ENCODE measurements at places on chromosomes 3 and 15.

- DNase-seq: no peak
Measured at GRCh38 chr15:73323956-73324355, 44.8 kb downstream of the HCN4 start.

- no peak for DNase-seq
Measured at GRCh38 chr15:100818927-100819326, 60.7 kb upstream of the ALDH1A3 start.

GRCh38 chr15:68205954-68206539 is 915 bp upstream of the CALML4 start:
- no peak for DNase-seq

- DNase-seq: no peak
Measured at GRCh38 chr3:82100378-82100777, 338.9 kb upstream of the GBE1 start.

- DNase-seq: no peak
Measured at GRCh38 chr3:33233884-33234283, 15.3 kb upstream of the SUSD5 start.

GRCh38 chr15:99645951-99646350 is 80.2 kb downstream of the MEF2A start:
- DNase-seq: no peak

DNA sequence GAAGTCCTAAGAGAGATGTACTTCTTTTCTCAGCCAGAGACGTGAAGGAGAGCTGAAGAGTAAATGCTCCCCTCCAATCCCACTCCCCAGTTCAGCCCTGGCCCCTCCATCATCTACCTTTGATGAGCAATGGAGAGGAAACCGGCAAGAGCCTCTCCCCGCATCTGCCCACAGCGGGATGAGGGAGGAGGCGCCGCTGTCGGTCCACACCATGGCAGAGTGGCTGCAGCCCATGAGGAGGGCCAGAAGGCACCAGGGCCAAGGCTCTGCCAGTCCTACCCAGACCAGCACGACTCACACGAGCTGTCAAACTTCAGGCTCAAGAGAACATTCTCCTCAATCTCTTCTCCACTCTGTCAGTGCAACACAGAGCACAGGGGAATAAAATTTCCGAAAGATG is 129.8 kb downstream of the OSBPL10 start:
- DNase-seq: no peak

- DNase-seq: no peak
Measured at GRCh38 chr15:96553931-96554330, 223.4 kb downstream of the NR2F2 start.

DNA sequence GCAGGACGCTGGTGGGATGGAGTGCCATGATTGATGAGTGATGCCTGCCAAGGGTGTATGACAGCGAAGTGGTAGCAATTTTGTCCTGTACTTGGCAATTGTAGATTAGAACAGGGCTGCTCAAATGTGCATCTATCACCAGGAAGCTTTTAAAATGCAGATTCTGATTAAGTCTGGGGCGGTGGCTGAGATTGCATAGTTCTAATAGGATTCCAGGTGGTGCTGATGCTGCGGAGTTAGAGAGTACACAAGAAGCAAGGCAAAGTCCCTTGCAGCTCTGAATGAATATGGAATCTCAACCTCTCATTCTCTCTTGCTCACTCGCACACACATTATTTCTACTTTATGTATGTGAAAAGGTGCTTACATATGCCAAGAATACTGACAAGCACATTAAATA is 670.4 kb downstream of the FHIT start:
- no peak for DNase-seq

DNA sequence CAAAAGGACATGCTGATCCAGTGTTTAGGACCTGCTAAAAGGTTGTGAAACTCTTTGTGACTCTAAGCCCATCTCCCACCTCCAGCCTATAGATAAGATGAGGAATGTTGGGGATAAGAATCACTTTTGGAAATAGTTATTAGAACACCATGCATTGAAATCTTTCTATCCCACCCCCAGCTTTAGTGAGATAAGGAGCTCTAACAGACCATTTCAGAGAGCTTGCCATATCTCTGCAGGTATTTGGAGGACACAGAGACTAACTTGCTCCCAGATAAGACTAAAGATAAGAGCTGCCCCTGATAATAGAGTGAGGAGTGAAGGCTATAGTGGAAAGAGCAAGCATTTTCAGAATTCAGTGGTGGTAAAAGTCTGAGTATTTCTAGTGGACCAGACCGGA is 53.1 kb upstream of the GNB4 start:
- DNase-seq: no peak

DNA sequence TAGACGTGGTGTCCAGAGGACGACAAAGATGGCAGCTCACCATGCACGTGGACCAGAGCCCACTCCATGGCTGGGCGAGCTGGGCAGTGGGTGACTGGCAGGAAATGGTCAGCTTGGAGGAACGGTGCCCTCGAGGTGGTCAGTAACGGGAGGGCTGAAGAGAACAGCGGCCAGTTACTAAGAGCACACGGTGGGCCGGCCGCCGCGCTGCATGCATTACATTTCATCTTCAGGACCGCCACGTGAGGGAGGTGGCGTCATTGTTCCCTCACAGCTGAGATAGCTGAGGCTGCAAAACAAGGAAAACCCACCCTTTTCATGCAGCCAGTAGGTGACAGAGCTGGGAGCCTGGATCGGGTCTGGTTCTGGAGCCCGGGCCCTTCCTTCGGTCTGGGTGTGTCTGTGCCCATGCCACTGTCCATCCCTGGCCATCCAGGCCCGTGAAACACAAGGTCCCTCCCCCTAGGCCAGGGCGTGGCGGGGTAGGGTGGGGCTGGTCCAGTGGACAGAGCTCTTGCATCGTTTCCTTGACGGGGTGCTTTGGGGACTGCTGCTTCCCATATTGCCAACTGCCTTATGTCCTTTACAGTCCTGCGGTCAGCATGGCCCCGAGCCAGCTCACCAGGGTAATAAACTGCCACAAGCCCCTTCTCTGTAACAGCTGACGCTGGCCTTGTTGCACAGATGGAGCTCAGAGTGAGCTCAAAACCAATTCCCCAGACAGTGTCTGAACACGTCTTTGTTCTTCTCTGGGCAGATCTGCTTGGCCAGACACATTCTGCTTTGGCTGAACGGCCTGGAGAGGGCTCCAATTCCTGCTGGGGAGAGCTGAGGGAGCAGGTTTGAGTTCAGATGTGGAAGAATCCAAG is 51.8 kb downstream of the RGMA start:
- no peak for DNase-seq

DNA sequence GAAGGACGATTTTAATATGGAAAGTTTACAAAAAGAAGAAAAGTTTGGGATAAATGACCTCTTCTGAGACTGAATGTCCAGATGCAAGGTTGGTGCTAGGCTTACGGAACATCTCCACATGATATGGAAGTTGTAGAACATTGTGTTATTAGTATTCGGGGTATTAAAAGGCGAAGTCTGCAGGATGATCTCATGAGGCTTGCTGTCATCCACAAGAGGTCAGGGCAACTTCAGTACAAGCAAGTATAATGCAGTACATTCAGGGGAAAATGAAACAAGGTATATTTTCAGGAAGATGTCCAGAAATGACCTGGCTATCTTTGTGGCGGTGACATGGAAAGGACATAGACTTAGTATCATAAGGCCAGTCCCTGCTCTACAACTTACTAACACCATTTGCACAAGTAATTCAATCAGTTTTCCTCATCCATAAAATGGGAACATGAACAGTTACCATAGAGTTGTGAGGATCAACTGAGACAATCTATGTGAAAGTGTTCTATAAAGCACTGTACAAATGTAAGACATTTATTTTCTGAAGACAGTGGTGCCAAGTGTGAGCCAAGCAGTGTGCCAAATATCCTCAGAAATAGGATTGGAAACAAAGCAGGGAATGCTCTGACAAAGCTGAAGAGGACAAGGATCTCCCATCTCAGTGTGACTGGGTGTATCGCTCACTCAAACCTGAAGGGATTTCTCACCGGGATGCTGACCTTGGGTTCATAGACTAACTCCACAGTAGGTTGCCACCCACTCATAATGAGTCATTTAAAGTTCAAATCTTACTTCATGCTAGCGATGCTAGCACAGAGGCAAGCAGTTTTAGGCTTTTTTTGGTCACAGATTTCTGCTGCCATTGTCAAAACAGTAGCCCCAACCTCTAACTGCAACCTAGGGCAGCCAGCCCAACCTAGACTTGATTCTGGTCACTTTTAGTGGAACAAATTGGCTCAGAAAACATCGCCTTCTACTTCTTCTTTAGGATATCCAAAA is 118.3 kb downstream of the TIGIT start:
- DNase-seq: peak; percentile 12

GRCh38 chr15:51350723-51351122 is 9.3 kb downstream of the GLDN start:
- DNase-seq: no peak

- no peak for DNase-seq
Measured at GRCh38 chr15:67902579-67903009, 62.7 kb upstream of the RNU6-1 start.

- DNase-seq: no peak
Measured at GRCh38 chr15:43775411-43775965, 1.3 kb downstream of the ELL3 start.

GRCh38 chr3:78985981-78986380 is 781.8 kb downstream of the ROBO1 start:
- no peak for DNase-seq
